ENCODE measurements at places on chromosomes 12 and 14.
A peak's percentile ranks its signal among the peaks of the same experiment; 100 is the strongest.

DNA sequence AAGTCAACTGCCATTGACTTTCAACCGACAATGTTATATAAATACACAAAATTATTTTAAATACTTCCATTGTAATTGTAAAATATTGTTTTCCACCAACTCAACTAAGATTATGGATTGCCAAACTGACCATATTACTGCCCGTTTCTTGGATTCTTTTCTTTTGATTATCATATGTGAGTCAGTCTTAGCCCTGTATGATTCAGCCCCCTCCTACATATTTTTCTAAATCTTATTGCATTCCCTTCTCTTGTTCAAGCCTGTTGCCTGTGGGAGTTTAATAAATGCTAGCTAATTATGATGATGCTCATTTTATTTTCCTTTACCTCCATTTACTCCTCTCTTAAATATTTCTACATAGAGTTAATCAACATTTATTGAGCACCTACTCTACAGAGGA lies 6.8 kb downstream of the RASSF9 start:
- no peak for DNase-seq

- no peak for DNase-seq
Measured at GRCh38 chr12:25347716-25348592, 97.2 kb upstream of the KRAS start.

DNA sequence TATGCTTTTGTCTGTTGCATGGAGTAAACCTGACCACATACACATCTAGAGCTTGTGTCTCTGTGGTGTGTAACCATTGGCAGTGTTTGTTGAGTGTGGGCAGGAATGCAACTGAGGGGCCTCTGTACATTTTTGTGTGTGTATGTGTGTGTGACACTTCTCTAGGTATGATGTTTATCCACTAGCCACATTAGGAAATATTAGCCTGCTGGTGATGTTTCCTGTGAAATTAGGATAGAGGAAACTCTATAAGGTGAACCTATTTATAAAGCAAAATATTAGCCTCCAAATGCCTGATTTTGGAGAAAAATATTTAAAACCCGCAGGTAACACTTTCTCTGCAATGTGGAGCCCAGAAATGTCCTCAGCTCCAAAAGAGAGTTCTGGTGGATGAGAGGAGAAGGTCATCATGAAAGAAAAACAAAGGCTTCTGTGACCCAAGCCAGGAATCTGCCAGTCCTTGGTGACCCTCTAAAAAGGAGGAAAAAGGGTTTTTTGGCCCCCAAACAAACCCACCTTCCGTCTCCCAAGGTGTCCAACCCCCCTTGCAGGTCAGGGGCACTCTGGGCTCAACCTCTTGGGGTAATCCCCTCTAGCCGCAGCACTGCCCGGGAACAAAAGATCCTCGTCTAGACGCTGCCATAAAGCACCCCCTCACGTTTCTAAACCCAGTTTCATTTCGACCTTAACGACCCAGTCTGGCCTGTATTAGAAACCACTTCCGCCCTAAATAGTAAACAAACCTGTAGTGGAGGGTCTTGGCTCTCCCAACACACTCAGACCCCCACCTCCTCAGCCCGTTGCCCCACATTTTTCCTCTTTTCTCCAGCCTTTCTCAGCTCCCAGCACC lies 3.1 kb upstream of the HOTAIR start:
- no peak for DNase-seq

GRCh38 chr14:77208291-77208978 lies 26.8 kb downstream of the TMEM63C start:
- DNase-seq = peak; percentile 5

DNA sequence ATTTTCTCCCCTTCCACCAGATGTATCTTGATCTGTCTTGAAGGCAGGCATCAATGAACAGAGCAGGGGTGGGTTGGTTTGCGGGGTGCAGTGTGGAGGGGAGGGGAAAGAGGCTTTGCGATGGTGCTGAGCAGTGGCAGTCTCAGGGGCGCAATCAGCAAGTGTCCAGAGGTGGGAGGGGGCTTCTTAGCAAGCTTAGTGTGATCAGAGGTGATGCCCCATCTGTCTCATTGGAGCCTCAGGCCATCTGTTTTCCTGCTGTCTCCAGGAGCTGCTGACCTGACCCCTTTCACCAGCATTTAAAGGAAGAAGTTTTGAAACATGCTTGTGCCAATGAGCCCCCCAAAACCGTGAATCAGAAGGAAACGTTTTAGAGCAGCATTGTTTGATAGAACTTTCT lies 187.7 kb upstream of the LHX5 start:
- DNase-seq = no peak

DNA sequence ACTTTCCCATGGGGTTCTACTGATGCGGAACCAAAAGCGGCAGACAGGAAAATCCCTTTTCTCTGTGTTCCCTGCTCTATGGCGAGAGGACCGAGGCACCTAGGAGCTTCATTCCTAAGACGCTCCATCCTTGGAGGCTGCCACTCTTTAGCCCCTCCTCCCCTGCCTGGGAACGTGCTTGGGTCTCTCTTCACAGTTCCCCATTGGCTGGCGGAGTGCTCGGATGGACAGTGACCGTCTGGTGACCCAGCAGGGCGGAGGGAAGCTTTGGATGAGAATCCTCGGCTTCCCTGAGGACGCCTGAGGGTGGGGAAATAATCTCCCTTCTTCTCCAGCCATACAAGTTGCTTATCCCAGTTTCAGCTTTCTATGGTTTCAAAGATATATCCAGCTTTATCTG lies 37.3 kb downstream of the KCNA5 start:
- DNase-seq = no peak

GRCh38 chr14:95460647-95461478 lies 55.6 kb downstream of the SYNE3 start:
- no peak for DNase-seq

GRCh38 chr12:90679674-90680073 lies 275.3 kb downstream of the CCER1 start:
- DNase-seq = no peak

GRCh38 chr14:66508547-66508845 lies 549 bp downstream of the GPHN start:
- no peak for DNase-seq

DNA sequence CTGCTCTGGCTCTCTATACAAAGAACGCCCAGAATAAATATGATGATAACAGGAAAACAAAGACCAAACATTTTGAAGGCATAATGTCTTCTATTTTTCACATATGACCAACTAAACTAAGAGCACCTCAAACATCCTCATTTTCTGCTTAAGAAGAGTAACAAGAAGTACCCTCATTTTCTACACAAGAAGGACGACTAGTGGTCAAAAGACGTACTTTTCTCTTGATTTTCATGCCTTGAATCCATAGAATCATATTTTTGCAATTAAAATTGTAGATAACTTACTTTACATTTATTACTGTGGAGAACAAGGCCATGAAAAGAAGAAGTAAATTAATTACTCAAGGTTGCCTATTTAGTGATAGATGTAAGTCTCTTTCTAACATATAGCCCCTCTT lies 358.6 kb downstream of the DUSP6 start:
- DNase-seq = no peak

DNA sequence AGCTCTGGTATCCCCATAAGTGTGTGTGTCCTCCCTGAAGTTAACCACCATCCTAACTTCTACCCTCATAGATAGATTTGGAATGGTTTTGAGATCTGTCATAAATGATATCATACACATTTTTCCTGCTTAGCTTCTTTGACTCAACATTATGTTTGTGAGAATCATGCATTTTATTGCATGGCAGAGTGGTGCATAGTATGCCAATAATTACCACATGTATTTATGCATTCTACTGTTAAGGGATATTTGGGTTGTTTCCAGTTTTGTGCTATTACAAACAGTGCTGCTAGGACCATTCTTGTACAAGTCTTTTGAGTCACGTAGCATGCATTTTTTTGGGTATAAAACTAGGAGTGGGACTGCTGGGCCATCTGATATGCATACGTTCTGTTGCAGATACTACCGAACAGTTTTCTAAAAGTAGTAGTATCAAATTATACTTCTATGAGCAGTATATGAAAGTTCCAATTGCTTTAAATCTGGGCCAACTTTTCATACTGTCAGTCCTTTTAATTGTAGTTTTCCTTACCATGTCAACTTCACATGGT lies 13.4 kb downstream of the GRIP1 start:
- no peak for DNase-seq

GRCh38 chr14:28599191-28599590 lies 167.4 kb upstream of the FOXG1 start:
- DNase-seq = no peak

DNA sequence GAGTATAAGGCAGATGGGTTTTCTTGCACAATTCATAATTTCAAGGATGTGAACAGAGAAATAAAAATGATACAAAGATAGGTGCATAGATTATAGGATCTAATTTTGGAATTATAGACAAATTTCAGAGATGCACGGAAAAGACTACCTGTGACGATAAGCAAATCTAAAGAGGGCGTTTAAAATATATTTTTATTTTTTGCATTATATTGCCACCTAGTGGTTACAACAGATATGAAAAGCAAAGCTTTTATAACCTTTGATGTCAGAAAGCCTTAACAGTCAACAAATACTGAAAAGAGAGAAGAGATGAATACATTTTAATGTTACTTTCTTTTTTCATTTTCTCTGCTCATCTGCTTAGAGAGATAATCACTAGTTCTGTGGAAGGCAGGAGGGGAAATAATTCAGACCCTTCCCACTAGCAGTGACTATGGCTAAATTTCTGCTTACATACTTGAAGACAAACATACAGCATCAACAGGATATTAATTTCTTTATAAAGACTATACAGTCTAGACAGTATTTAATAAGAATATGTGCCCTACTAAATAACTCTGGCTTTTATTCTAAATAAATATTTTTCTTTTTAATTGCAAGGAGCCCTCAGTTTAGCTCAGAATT lies 46.3 kb downstream of the NTS start:
- DNase-seq = peak; percentile 8

DNA sequence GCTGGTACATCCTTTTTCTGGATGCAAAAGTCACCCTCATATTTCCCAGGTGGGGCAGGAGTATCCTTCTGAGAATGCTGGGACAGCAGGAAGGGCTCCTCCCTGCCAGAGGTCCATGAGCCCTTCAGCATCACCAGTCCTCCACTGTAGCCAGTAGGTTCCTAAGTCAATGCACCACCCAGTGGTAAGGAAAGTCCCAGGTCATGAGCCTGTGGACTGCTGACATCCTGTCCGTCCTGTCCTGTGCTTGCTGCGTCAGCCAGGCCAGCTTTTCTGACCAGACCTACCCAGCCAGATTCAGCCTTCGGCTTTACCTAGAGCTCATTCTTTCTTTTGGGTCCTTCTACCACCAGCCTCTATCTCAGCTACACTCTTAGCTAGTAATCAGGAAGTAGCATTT lies 23.0 kb upstream of the ACTN1 start:
- DNase-seq = no peak

- DNase-seq = no peak
Measured at GRCh38 chr14:47846008-47846407, 170.6 kb upstream of the MDGA2 start.

GRCh38 chr14:31207287-31207754 lies 272 bp downstream of the HECTD1 start:
- no peak for DNase-seq

DNA sequence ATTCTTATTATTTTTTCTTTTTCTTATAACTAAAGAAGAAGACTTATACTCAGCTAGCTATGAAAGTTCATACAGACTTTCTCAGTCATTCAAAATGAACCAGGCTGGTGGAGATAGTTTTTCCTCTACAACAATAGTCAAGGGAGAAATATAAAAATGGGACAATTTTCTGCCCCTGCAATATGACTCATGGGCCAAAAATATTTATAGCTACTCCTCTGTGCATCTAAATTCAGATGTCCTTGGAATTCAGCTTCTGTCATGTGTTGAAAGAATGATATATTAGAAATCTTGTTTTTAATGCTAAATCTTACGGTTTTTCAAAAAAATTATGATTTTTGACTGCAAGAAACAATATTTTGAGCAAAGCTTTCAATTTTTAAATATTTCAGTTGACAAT lies 237.2 kb upstream of the SYT10 start:
- DNase-seq = no peak

DNA sequence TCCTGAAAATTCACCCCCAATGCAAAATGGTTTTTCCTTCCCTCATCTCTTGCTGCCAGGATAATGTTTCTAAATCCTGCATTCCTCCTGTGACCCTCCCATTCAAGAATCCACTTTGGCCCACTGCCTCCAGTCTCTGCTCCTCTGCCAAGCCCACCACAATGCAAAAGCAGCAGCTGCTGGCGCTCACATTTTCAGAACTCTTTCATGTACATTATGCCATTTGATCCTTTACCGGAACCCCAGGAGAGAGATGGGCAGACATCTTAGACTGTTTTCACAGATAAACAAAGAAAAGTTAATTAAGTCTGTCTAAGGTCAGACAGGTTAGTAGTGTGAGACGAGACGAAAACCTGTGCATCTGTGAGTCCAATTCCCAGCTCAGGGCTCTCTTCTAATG lies 12.9 kb downstream of the LRIG3 start:
- no peak for DNase-seq

- DNase-seq = no peak
Measured at GRCh38 chr12:127278351-127278750, 988.6 kb upstream of the TMEM132C start.

- no peak for DNase-seq
Measured at GRCh38 chr12:95601091-95601961, 50.0 kb upstream of the USP44 start.

DNA sequence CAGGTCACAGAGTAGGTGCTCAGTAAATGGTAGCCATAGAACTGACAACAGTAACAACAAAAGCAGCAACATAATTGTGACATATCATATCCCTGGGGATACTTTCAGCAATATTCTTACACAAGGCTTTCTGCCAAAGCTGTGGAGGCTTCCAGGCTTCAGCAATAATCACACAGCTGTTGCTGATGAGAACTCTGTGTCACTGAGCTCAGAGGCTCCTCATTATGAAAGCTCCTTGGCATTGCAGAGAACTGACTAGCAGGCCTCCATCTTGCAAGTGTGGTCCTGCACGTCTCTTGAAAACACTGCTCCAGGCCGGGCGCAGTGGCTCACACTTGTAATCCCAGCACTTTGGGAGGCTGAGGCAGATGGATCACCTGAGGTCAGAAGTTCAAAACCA lies 97.3 kb upstream of the BTG1 start:
- DNase-seq = no peak

DNA sequence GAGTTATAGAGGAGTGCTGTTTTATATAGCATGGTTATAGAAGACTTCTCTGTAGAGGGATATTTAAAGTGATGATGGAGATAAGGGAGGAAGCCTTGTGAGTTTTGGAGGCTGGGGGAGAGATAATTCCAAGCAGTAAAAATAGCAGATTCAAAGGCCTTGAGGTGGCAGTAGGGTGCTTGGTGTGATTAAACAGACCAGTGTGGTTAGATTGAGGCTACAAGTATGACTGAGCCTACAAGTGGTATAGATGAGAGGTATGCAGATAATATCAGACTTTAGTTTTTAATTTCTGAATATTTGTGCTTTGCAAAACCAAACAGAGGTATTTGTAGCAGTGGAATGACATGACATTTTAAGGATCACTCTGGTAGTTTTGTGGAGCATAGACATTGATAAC lies 20.3 kb downstream of the FANCM start:
- no peak for DNase-seq

All from non-pigmented ciliary epithelial cell (primary cell).